T-helper 2 cell (primary cell): ENCODE measurements at places on chromosomes 7 and 10.

DNA sequence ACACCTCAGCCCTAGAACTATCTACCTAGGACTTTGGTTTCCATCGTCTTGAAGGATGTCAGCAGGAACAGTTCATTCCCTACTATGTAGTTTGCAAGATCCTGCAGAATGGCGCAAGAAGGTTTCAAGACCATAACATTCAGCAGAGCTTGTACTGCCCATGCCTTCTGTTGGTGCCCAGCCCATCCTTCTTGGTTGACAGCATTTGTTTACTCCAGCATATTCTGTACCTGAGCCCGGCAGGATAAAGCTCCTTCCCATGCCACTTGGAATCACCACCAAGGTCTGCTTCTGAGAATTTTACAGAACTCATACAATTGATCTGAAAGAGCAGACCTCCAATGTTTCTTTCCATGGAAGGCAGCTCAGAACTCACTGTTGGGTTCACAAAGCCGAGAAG is 150.8 kb downstream of the ARID5B start:
- no peak for DNase-seq

DNA sequence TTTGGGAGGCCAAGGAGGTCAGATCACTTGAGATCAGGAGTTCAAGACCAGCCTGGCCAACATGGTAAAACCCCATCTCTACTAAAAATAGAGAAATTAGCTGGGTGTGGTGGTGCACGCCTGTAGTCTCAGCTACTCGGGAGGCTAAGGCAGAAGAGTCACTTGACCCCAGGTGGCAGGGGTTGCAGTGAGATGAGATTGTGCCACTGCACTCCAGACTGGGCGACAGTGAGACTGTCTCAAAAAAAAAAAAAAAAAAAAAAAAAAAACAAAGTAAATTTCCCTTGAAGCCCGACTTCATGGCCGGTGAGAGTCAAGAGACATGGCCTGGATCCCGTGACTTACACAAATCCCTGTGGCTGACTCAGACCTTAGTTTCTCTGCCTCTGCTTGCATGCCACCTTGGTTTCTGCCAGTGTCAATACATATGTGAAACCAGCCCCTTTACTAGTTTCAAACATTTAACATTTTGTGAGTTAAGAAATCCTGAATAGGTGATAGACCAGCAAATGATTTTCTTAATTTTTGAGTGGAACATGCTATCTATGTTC is 62.8 kb downstream of the ZEB1 start:
- DNase-seq, result no peak

DNA sequence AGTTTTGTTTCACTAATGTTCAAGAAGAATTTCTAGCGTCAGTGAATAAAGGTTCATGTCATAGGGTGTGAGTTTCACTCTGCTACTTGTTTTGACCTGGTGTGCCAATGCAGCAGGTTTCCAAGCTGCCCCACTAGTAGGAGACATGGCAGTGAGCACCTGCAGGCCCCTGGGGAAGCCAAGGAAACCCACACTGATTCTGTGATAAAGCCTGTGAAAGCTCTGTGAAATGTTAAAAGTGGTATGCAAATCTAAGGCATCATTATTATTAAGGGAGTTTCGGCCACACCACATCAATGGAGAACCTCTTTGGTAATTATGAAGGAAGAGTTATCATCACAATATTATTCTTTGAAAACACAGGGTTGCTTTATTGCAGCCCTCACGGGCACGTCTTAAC is 46.4 kb downstream of the ABCB5 start:
- no peak for DNase-seq

- DNase-seq, result no peak
These were observed 151.5 kb upstream of the COL1A2 start for GRCh38 chr7:94243066-94243711.

GRCh38 chr10:105189463-105189800 is 548.3 kb downstream of the SORCS3 start:
- DNase-seq, result no peak

DNA sequence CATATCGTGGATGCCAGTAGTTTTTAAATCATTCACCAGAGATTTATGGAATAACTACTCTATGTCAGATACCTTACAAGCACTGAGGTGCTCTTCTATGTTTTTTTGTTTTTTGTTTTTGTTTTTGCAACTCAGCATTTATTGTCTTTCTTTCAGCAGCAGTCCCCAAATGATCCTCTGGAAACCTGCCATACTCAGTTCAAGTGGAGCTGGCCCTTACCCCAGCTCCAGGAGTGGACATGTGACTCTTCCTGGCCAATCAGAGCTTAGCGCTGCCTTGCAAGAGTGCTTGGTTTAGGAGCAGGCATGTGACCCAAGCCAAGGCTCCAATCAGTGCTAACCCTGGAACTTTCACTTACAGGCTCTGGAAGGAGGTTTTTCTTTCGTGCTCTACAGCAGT is 356.6 kb upstream of the ZMIZ1 start:
- no peak for DNase-seq
